RPMI7951 (cell line): ENCODE measurements at places on chromosomes 1 and 21. TPM values are rescaled to one million over a fixed set of nuclear protein-coding genes. Genes with fewer than 3 reads are reported as not detected.

Gene RGS7
- total RNA-seq = not detected in 2 replicates

Gene GJB3
- total RNA-seq = not detected in 2 replicates

DNA sequence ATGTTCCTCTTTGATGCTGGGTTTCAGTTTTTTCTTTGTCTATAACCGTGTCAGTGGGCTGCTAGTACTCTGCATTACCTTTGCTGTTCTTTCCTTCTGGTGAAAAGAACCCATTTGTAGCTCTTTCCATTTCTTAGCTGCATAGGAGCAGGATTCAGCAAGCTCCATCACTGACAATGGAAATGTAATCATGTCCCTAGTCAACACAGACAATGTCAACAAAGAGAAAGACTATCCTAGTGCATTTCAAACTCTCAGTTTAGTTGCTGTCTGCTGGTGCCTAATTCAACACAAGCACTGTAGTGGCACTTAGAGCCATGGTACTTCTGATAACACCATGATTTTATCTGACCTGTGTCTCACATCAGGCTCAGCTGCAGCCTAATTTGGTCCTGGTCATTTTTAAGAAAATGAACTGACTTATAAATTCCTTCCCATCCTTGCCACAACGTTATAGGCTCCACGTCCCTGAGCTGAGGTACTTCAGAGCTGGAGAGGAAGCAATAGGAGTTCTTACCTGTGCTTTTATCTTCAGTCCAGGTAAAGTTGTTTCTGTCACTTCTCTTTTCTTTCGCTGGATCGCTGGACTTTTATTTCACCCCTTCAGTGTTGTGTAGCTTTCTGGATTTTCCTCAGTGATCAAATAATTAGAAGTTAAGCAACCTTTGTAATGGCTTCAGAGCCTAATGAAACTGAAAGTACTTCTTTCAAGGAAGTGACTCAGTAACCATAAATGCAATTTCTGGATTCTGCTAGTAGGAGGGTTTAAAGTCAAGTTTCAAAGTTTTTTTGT lies at the start of gene GBP3:
Gene GBP3, minus strand, starts transcription at position 700 of the 793 bp plus-strand sequence. CDS start 2,145 bp downstream, outside the sequence.
- peak; percentile 70 for DNase-seq

Gene MNDA
- not detected in 2 replicates for total RNA-seq

GRCh38 chr1:228108742-228109072 lies 392 bp downstream of the MRPL55 start:
- DNase-seq = no peak

Gene RNASEL
- total RNA-seq = 5.9 and 6.4 TPM in 2 replicates

GRCh38 chr1:88302843-88303486 lies 381.1 kb upstream of the PKN2 start:
- DNase-seq = no peak

- DNase-seq = no peak
Observed at GRCh38 chr1:8456991-8457390, 139.1 kb downstream of the SLC45A1 start.

DNA sequence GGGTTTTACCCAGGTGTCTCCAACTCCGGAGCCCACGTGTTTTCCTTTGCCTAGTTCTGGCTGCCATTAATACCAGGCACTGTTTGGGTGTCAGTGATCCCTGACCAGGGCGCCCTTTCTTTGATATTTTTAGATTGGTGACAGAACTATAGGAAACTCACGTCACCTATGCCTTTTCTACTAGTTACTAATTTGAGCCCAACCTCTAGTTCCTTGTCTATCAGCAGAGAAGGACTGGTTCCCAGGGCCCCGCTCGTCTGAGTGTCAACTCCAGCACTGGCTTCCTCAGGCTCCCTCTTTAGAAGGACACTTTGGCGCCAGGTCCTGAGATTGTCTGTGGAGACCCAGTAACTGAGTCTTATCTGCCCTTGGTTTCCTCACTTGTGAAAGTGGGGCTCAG lies 9.4 kb downstream of the MFN2 start:
- no peak for DNase-seq

DNA sequence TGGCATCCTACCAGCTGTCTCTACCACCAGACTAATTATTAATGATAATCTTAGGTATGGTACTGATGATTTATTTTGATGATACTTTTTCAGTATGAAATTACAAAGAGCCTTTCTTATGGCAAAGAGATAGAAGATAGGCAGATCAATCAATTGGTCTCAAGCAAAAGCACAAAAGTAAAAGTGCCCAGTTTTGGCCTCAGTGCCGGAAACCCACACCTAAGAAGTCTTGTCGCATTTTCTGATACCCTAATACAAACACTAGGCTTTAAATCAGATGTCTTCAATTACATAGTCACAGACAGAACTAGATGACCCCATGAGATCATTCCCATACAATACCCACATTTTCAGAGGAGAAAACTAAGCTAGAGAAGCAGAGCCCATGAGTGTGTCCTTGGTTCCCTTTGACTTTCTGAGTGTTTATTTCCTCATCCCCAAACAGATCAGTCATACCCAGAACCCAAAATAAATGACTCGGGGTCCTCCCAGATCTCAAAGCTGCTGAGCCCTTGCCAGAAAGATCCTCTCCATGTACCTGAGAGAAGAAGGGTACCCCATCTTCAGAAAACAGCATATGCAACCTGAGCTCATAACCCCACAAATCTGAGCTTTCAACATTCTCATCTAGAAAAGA lies 7.7 kb downstream of the ITPKB start:
- no peak for DNase-seq

DNA sequence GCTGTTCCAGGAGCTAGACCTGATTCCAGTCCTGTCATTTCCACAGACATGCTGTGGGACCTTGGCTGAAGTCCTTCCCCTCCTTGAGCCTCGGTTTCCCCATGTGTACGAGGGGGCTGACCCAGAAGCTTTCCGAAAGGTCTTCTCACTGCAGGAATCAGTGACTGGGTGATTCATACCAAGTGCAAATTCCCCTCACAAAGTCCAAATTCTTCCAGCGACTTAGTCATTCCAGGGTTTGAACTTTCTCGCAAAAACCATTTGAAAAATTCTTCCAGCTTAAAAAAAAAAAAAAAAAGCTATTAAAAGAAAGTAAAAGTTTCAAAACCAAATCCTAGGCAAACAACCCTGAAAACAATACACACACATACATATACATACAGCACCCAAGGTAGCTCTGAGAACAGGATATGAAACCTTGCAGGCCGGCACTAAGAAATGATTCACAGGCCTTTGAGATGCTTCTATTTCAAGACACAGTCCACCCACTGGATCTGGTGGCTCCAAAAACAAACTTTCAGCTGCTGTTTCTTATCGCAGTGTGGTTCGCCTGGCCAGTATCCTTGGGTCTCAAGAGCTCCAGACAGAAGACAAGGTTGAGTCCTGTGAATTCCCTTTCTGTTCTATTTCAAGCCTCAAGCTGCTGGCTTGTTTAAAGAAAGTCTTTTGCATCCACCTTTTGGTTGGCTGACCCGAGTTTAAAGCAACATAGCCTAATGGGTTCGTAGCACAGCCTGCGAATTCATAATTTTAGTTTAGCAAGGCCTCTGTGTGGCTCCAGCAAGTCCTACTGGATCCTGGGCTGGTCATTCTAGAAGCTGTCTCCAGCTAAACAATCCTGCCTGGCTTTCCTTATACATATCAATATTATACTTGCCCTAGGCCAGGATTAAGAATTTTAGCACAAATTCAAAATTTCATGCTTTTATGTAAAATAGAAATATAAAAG lies 18.0 kb upstream of the ID3 start:
- DNase-seq = peak; percentile 78

DNA sequence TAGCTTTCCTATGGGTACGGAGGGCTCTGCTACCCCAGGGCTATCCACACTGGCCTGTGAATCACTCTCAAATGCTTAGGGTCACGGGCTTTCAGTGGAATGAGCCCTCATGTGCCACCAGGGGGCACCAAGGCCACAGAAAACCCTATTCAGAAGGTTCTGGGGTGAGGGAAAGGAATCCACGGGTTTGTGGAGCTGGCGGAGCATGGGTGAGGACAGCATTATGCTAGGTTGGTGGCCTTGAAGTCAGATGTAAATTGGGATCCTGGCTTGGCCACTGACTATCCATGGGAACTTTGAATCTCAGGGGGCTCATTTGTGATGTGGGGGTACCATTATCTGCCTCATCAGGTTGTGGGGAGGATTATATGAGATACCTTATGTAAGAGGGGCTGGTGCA lies 5.1 kb upstream of the LAMTOR5 start:
- peak; percentile 69 for DNase-seq

Gene RNF186
- not detected in 2 replicates for total RNA-seq

DNA sequence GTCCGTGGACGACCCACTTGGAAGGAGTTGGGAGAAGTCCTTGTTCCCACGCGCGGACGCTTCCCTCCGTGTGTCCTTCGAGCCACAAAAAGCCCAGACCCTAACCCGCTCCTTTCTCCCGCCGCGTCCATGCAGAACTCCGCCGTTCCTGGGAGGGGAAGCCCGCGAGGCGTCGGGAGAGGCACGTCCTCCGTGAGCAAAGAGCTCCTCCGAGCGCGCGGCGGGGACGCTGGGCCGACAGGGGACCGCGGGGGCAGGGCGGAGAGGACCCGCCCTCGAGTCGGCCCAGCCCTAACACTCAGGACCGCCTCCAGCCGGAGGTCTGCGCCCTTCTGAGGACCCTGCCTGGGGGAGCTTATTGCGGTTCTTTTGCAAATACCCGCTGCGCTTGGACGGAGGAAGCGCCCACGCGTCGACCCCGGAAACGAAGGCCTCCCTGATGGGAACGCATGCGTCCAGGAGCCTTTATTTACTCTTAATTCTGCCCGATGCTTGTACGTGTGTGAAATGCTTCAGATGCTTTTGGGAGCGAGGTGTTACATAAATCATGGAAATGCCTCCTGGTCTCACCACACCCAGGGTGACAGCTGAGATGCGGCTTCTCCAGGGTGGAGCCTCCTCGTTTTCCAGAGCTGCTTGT lies 32.4 kb downstream of the PRMT2 start:
- peak; percentile 43 for DNase-seq

Gene ACP6
- 5.7 and 7.9 TPM in 2 replicates for total RNA-seq

DNA sequence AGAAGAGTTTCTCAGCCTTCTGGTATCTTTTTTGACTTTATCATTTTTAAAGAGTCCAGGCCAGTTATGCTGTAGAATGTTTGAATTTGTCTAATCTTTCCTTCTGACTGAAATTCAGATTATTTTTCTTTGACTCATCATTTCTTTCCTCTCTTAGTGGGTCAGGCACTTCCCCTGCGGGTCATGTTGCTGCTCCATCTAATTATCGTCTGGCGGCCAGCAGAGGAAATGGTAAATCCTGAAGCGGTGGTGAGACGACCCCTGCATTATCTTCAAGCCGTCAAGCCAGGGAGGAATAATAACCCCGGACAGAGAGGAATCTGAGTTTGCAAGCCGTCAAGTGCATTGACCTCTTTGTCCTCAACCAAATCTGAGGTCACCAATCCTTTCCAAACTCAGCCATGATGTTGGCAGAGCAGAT lies 102.1 kb downstream of the ADSS2 start:
- DNase-seq = peak; percentile 33

DNA sequence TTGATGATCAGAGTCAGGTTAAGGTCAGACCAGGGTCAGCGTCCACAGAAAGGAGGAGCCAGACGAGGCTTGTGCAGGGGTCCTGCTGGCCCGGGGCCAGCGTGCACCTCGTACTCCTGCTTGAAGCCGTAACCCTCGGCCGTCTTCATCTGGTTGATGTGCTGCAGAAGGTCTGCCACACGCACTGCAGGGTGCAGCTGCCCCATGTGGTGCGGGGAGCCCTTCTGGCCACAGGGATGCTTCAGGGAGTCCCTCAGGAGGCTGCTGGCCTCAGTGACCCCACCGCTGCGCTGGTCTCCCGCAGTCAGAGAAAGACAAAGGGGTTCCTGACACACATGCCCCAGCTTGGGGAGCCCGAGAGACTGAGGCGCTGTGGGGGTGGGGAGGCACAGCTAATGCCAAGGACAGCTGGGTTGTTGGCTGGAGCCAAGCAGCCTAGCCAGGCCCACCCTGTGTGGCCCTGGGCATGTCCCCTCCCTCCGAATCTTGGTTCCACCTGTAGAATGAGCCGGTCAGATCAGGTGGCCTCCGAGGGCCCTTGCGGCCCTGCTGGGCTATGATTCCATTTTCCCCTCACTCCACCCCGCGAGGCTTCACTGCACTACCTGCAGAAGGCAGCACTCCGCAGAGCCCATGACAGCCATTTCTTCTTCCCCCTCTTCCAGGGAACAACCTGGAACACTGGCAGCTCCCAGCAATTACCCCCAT lies 251.9 kb downstream of the PTPRU start:
- DNase-seq = no peak

DNA sequence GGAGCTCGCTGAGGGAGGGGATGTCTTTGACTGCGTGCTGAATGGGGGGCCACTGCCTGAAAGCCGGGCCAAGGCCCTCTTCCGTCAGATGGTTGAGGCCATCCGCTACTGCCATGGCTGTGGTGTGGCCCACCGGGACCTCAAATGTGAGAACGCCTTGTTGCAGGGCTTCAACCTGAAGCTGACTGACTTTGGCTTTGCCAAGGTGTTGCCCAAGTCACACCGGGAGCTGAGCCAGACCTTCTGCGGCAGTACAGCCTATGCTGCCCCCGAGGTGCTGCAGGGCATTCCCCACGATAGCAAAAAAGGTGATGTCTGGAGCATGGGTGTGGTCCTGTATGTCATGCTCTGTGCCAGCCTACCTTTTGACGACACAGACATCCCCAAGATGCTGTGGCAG lies 1.4 kb downstream of the TSSK3 start:
- no peak for DNase-seq

GRCh38 chr1:11851180-11851579 lies 3.6 kb upstream of the NPPA start:
- no peak for DNase-seq

DNA sequence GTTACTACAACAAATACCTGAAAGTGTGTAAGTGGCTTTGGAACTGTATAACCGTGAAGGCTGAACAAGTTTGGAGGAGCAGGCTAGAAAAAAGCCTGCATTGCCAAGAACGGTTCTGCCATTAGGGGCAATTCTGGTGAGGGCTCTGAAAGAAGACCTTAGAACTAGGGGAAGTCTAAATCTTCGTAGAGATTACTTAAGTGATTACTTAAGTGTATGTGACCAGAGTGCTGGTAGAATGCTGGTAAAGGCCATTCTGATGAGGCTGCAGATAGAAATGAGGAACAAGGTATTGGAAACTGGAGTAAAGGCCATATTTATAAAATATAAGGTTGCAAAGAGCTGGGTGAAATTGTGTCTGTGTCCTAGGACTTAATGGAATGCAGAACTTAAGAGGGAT lies 158.0 kb downstream of the CLIC6 start:
- DNase-seq = no peak

Gene HNRNPU
- total RNA-seq = 201 and 226 TPM in 2 replicates

DNA sequence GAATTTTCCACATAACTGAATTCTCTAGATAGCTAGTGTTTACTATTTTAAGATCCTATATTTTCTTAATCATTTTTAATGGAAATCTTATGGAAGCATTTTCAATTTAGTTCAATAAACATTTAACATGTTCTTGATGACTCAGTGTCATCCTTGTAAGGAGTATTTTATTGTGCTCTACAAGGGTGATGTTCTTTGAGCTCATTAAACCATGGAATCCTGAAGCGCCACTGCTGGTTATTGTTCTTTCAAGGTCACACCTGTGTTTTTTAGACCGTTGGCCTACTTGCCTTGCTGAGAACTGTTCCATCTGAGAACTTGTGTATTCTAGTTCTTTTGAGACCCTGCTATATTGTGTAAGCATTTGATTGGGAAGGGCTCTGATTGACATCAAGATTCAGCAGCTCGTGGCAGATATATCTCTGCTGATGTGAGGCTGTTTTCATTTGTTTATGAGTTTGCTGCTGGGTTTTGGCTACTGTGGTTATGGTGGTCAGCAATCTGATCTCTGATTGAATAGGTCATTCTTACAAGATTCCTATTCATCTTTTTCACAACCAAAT lies 132.0 kb downstream of the GIPC2 start:
- peak; percentile 19 for DNase-seq

- no peak for DNase-seq
Observed at GRCh38 chr21:45977396-45977795, 4.2 kb upstream of the COL6A1 start.

- no peak for DNase-seq
Observed at GRCh38 chr21:33108228-33108627, 38.3 kb downstream of the OLIG1 start.
